ENCODE measurements at places on chromosomes 16 and 17. TPM values are rescaled to one million over a fixed set of nuclear protein-coding genes. Genes with fewer than 3 reads are reported as not detected.

DNA sequence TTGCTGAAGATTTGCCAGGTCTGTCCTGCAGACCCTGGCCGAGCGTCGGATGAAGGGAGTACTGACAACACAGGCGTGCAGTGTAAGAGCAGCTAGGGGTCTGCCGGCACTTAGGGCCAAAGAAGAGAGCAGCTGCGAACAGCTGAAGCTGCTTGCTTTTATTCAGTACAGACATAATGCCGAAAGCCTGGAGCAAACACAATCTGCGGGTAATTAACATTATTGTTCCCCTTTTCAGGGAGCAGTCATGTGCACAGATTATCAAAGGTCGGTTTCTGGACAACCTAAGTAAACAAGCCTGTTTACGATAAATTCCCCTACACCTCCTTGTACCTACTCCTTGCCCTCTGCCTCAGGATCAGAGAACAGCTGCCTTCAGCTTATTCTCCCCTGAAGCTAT lies 12.0 kb upstream of the KRT23 start:
- DNase-seq: peak; percentile 26

Gene CD300LB
- polyA plus RNA-seq: not detected

Gene KRTAP4-6
- polyA plus RNA-seq: not detected

- DNase-seq: peak; percentile 55
Measured at GRCh38 chr17:40064971-40065768, 2.4 kb downstream of the THRA start.

- DNase-seq: peak; percentile 73
Measured at GRCh38 chr17:49557312-49558024, 18.2 kb upstream of the NXPH3 start.

DNA sequence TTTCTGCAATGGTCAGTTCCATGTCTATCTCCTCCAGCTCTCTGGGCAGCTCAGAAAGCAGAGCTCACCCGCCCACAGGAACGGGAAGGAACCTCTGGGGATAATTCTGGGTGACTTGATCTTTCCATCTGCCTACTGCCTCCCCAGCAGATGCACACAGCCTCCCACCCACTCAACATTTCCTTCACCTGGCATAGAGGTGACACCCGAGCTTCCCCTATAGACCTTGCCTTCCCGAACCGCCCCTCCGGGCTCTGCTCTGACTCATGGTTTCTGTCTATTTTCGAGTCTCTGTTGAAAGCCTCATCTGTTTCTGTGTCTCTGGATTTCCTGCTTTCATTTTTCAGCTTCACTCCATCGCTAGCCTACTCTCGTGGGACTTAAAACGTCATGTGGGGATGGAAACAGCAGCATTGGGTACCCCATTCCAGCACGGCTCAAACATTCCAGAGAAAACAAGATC lies 11.4 kb downstream of the GGA3 start:
- no peak for DNase-seq

- DNase-seq: no peak
Measured at GRCh38 chr16:86676254-86676670, 97.9 kb downstream of the FOXL1 start.

DNA sequence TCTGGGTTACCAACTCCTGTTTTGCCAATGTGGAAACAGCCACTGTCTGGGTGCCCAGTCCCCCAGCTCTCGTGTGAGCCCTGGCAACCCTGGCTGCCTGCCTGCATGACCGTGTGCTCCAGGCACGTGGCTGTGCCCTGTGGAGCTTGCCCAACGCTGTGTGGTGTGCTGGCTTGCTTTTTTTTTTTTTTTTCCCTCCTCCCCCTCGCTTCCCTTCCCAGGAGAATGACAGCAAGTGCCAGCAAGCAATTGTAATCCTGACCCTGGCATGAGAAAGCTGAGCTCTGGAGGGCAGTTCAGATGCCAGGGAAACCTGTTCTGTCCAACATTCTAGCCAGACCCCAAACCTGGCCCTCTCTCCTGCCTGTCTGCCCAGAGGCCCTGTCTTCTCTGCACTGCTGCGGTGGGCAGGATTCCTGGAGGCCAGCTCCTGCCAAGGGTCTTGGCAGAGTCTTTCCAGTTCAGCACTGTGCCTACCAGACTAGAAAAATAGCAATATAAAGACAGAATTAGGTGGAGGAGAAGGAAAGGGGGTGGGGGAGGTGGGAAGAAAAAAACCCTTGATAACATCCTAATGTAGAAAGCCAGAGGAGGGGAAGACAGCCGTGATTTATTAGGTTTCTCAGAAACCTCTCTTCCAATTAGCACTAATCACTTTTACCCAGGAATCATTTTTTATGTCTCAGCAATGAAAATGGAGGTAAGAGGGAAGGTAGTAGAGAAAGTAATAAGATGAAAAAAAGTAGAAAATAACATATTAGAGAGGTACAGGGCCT lies 9.0 kb downstream of the HLF start:
- no peak for DNase-seq

All from cardiac muscle cell (in vitro differentiated cells and primary cell).